Urinary bladder (tissue), 4 donors: ENCODE measurements at places on chromosomes 11 and 22. TPM values are rescaled to one million over a fixed set of nuclear protein-coding genes. Genes with fewer than 3 reads are reported as not detected.

Gene TOP3B
- total RNA-seq, result 20.7 TPM

Gene SYT7
- total RNA-seq, result 1.1 TPM

Gene TMEM258
- 86.6 TPM for total RNA-seq

Gene AMBRA1
- total RNA-seq, result 22.9 TPM

Gene ZNF195
- 27.0 TPM for total RNA-seq

Gene TP53I11
- total RNA-seq, result 10.7 TPM

Gene RIBC2
- total RNA-seq, result 3.1 TPM

Gene COPB1
- 258 TPM for total RNA-seq

Gene TRIM6
- 5.5 TPM for total RNA-seq

Gene SLC5A12
- total RNA-seq, result 0.37 TPM
